Spinal cord (tissue), 10 donors: ENCODE measurements at places on chromosomes 2 and 18. TPM values are rescaled to one million over a fixed set of nuclear protein-coding genes. Genes with fewer than 3 reads are reported as not detected.

Gene TCF7L1
- total RNA-seq: 6.5 TPM

Gene SPIRE1
- total RNA-seq: 46.9 TPM

Gene XDH
- total RNA-seq: 0.06 TPM

Gene POTEJ
- total RNA-seq: 0.10 TPM

Gene MIB1
- 87.7 TPM for total RNA-seq

Gene SLC11A1
- 1.9 TPM for total RNA-seq

Gene COL4A3
- 1.7 TPM for total RNA-seq

Gene GAD1
- total RNA-seq: 60.9 TPM

Gene TEKT4
- 2.7 TPM for total RNA-seq

Gene GALM
- total RNA-seq: 7.6 TPM

Gene KRTCAP3
- total RNA-seq: not detected

Gene NAT8
- total RNA-seq: not detected

Gene GCA
- total RNA-seq: 62.0 TPM

Gene LIMS4
- total RNA-seq: 0.89 TPM

Gene POU3F3
- total RNA-seq: 27.0 TPM

Gene FSIP2
- total RNA-seq: 4.1 TPM

Gene SKA1
- total RNA-seq: 4.8 TPM
